ENCODE measurements at places on chromosomes 16 and 17. TPM values are rescaled to one million over a fixed set of nuclear protein-coding genes. Genes with fewer than 3 reads are reported as not detected.

TBX2 gene
- polyA plus RNA-seq = 21.0 TPM

INCA1 gene
- 2.4 TPM for polyA plus RNA-seq

DNA sequence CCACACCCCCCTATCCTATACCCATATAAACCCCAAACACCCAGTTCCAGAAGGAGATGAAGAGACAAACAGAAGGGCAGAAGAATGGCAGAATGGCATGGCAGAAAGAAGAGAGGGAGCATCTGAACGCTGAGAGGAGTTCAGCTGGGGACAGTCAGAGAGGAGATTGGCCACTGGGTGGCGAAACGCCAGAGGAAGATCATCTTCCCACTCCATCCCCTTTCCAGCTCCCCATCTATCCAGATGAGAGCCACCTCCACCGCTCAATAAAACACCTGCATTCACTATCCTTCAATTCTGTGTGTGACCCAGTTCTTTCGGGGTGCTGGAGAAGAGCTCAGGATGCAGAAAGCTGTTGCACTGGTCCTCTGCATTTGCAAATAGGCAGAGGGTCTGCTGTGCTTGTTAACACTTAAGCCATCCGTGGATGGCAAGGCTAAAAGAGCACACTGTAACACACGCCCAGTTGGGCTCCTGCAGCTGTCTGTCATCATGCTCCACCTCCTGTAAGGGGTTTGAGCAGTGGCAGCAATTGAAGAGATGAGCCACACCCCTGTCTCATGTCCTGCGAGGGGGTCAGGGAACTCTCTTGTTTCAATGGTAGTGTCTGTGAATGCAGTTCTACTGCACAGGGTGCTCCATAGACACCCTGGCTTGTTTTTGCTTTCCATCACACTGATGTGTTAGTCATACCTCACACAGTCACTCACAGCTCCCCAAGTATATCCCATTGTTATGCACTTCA lies 1034.8 kb upstream of the RBFOX1 start:
- no peak for DNase-seq

- no peak for DNase-seq
These were observed 255.5 kb downstream of the CDH13 start for GRCh38 chr16:82882226-82882625.

GRCh38 chr17:76570877-76571471 lies 14.7 kb downstream of the ST6GALNAC2 start:
- peak; percentile 47 for DNase-seq

DNA sequence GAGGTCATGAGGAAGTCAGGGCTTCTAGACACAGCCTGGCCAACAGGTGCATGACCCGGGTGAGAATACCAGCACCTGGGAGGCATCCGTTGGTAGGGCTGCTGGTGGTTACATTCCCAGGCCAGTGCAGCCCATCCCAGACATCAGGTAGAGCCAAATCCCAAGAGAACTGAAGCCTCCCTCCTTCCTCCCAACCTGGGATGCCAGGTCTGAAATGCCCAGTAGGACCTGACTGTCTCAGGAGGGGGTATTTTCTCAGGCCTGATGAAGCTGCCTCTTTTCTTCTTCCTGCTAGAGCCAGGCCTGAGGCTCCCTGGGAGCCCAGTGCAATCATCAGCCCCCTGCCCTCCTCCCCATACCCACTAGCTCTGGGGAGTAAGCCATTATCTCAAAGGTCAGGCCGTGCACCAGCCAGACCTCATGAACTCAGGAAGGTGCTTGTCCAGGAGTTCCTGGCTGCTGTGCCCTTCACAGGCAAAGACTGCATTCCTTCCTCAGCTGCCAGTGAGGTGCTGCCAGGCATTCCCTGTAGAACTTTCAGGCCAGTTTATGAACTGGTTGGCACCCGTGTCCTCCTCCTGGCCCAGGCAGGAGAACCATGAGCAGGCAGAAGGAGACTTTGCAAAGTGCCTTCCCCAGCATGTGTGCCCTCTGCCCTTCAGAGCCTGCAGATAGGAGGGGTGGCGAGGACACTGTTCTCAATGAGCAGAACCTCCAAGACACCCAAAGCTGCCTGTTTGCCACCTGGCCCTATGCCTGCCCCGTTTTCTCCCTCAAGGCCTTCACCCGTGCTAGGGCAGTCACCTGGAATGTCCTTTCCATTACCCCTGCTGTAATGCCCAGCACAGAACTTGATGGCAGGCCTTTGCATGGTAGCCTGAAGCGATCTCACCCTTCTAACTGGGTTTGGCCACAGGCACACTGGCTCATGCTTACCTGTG lies 7.6 kb downstream of the TBX2 start:
- DNase-seq = peak; percentile 56

DNA sequence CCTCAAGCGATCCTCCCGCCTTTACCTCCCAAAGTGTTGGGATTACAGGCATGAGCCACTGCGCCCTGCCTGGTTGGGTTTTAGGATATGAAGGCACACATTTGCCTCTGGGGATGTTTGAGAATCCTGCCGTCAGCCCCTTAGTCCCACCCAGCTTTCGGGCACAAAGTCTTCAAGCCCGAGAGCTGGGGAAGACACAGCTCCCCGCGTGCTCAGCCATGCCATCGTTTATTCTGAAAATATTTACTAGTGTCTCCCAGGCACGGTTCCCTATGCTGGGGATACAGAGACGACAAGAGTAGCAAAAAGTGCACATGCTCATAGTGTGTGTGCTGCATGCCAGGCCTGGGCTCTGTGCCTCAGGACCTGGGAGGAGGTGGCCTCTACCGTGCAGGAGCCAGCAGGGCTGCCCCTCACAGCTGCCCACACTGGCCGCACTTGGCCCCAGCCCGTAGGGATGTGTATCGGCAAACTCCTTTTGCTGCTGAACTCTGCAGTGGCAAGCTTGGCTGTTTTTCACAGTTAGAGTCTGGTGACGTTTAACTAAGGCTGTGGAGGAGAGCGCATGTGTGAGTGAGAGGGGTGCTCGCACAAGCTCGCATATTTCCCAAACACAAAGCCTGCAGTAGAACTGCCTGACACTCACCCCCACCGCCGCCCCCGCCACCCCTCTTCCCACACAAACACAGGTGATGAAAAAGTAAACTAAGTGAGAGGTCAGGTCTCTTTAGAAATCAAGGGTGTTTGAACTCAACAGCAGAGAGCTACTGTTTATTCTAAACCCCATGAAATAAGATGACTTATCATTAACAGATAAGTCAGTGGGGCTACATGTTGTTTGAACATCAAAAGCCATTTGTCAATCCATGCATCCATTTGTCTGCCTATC lies 266.4 kb downstream of the MRTFB start:
- DNase-seq = no peak

DNA sequence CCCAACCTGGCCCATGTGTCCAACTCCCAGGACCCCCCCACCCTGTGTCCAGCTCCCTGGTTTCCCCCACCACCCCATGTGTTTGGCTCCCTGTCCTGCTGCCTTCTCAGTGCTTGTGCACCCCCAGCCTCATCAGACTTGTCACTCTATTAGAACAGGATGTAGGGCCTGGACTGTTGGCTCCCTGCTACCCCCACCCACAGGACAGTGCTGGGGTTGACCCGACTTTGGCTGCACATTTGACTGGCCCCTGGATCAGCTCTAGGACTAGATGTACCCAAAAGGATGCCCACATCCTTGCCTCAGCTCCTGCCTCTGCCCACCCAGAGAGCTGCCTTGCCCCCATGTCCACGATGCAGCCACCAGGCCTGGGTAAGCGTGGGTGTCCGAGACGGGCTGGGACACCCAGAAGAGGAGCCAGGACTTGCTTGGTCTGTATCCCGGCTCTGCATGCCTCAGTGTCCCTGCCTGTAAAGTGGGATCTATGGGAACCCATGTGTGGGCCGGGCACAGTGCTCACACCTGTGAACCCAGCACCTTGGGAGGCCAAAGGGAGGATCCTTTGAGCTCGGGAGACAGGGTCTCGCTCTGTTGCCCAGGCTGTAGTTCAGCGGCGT lies 1.5 kb upstream of the CCDC57 start:
- peak; percentile 77 for DNase-seq

- DNase-seq = peak; percentile 62
These were observed at the start of gene PRSS33 for GRCh38 chr16:2787406-2787805. Gene PRSS33, minus strand, starts transcription at chr16:2787560. Its CDS starts 1,013 bp downstream, at chr16:2786547.
